ENCODE measurements at places on chromosomes 12 and 14.

- DNase-seq, result no peak
These were observed 82.7 kb downstream of the GAS2L3 start for GRCh38 chr12:100656141-100656540.

DNA sequence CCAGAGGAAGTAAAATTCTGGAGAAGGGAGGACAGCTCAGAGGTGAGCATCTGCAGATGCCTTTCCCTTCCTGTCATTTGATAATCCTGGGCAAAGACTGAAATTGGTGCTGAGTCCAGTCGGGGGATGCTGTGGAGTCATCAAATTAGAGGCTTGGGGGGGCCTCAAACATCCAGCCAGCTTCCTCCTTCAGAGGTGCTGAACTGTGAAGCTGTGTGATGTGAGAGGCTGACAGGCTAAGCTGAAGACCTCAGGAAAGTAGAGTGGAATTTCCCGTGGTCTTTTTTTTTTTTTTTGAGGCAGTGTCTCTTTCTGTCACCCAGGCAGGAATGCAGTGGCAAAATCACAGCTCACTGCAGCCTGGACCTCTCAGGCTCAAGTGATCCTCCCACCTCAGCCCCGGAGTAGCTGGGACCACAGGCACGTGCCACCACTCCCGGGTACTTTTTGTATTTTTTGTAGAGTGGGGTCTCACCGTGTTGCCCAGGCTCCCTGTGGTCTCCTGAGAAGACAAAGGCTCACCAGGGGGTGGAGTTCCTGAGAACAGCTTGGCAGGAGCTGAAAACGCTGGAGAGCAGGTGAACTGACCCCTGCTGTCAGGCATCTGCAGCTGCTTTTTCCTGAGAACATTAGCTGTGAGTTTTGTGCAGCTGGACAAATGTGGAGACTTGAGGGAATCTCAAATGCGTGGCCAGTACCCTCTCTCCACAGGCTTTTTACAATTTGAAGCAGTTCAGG lies 6.1 kb upstream of the TCL1B start:
- DNase-seq, result no peak

GRCh38 chr12:112573141-112573540 lies 154.4 kb downstream of the PTPN11 start:
- no peak for DNase-seq

- DNase-seq, result no peak
These were observed 279.9 kb upstream of the RGS6 start for GRCh38 chr14:71652368-71652767.

GRCh38 chr12:89544681-89545184 lies 18.9 kb upstream of the POC1B start:
- DNase-seq, result peak; percentile 48

GRCh38 chr12:11592484-11592883 lies 57.0 kb upstream of the ETV6 start:
- DNase-seq, result no peak

- no peak for DNase-seq
These were observed 665 bp downstream of the RHOF start for GRCh38 chr12:121792607-121793439.

GRCh38 chr12:11482955-11483354 lies 87.6 kb upstream of the PRB2 start:
- DNase-seq, result peak; percentile 54

DNA sequence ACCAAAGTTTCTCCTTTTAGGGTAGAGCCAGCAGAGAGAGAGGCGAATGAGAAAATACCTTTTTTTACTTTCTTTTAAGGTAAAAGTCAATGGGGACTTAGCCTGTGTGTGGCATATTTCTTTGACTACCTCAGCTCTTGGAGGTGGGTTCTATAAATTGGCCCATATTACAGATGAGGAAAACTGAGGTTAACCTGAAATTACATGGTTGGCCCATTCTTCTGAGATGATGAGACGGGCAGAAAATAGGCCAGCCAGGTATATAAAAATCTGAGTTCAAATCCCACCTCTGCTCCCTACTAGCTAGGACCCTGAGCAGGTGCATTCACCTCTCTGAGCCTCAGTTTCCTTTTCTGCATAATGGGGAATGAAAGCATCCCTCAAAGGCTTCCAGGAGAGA lies 22.4 kb downstream of the LHX5 start:
- no peak for DNase-seq

- DNase-seq, result no peak
These were observed 188.3 kb downstream of the CAPZA3 start for GRCh38 chr12:18926188-18926587.

- no peak for DNase-seq
These were observed 511.4 kb downstream of the PCNX1 start for GRCh38 chr14:71418532-71419245.

DNA sequence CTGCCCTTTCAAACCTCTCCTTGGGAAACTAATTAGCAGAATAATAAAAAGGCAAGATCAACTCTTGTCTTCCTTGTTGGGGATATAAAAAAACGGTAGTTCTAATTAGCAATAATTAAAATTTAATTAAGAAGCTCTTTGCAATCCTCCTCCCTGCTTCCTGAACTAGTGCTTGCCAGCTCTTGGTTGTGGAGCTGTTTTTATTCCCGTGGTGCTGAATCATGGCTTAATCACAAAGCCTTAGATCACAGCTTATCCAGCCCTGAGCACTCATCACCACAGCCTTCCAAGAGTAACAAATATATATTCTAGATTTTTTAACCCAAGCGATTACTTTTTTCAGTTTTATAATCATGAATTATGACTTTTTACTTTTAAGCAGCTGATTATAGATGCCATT lies 63.2 kb upstream of the INSM2 start:
- DNase-seq, result peak; percentile 53

DNA sequence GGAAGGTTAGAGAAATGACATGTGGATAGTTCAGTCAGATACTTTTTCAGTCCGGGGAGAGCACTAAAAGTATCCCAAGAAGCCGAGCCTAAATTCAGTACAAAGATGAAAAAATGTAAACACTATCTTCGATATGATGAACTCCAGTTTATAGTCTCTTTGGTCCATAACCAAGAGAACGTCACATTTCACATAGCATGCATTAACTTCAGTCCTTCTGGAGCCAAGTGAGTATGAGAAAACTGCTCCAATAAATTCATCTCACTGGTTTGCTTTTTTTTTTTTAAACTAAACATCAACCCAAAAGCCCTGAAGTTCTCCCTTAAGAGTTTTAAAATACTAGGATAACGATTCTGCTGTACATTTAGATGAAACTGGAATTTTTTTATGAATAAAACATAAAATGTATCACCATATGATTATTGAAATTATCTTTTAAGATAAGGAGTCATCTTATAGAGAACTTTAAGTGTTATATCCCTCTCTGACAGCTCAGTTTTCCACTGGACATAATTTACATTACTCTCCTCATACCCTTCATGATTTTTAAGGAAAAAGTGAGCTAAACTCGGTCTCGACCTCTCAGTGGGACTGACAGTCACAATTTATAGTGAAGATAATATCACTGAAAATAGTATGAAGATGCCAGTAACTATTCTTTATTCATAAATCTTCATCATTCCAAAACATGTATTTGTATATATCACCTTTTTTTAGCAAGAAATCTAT lies 841.5 kb upstream of the FLRT2 start:
- DNase-seq, result no peak

DNA sequence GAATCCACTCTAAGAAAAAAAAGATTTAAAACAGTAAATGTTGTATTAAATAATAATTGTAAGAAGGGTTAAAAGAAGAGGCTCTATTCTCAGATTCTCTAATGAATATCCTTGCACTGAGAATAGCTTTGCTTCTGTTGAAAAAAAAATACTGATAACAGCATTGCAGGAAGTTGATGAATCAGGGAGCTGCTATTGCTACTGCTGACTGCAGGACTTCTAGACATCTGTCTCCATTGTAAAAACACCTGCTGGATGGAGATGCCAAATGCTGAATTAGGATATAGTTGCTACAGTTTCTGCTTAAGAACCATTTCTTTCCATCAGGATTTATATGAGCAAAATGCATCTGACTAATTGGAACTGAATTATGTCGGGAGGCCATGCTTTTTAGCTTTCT lies 50.3 kb upstream of the ANP32D start:
- DNase-seq, result peak; percentile 38

GRCh38 chr14:76834241-76834661 lies 8.0 kb downstream of the LRRC74A start:
- no peak for DNase-seq

GRCh38 chr12:52243856-52244614 lies 11.0 kb downstream of the KRT7 start:
- DNase-seq, result peak; percentile 89

- DNase-seq, result peak; percentile 48
These were observed 5.8 kb downstream of the WSB2 start for GRCh38 chr12:118055144-118055557.

DNA sequence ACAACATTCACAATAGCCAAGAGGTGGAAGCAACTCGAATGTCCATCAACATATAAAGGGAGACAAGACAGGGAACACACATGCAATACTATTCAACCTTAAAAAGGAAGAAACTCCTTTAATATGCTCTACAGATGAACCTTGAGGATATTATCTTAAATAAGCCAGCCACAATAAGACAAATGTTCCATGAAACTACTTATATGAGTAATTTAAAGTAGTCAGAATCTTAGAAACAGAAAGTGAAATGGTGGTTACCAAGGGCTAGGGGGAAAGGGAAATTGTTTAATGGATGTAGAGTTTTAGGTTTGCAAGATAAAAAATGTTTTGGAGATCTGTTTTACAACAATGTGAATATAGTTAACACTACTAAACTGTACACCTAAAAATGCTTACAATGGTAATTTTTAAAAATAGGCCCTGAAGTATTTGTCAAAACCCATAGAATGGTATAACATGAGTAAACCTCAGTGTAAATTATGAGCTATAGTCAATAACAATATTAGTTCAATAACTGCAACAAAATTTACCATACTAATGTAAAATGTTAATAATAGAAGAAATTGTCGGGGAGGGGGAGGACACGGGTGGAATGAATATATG lies 71.1 kb downstream of the EGLN3 start:
- DNase-seq, result no peak

- no peak for DNase-seq
These were observed 32.3 kb downstream of the RAD51B start for GRCh38 chr14:67851785-67852410.

DNA sequence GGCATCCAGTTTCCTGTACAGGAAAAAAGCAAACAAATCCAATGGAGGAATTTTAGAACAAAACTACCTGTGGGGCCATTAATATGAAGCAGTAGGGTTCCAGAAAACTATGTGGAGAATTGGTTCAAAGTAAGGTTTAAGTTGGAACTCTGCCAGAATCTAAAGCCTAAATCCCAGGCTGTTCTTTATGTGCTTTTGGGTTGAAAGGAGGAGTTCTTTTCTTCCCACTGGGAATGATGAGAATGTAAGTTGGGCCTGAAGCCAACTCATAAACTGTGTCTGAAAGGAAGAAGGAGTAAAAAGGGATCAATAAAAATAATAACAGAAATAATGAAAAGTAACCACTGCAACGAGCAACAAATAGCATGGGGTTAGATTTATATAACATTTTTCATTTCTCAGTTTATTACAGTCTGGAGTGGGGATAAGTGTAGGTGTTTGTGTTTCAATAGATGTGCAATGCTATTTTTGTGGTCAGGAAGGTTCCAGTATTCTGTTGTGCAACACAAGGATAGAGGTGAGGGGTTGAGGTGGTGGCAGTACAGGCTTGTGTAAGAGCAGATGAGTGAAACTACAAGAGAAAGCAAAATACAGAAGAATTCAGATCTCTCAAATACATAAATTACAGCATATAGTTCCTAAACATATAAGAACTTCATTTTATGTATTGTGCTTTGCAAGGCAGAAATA lies 373.6 kb downstream of the EMP1 start:
- DNase-seq, result no peak

- DNase-seq, result no peak
These were observed 115.3 kb upstream of the PLXNC1 start for GRCh38 chr12:94033101-94033500.

DNA sequence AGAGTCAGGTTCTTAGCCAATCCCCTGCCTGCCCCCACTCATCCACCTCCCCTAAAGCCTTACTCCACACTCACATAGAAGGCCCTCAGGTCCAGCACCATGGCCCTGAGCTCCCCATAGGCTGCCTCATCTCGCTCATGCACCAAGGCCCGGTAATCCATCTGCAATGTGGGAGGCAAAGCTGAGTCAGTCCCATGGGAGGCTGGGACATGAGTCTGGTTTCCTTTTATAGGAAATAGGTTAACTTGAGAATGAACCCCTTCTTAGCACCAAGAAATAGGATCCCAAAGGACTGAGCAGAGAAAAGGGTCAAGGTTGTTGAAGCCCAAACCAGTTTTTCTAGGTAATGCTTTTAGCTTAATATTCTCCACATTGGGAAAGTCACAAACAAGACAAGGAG lies 2.1 kb upstream of the EMC9 start:
- DNase-seq, result no peak

GRCh38 chr14:72503696-72504368 lies 390.1 kb downstream of the DPF3 start:
- peak; percentile 47 for DNase-seq

- no peak for DNase-seq
These were observed 40.9 kb downstream of the MBIP start for GRCh38 chr14:36279306-36280190.

DNA sequence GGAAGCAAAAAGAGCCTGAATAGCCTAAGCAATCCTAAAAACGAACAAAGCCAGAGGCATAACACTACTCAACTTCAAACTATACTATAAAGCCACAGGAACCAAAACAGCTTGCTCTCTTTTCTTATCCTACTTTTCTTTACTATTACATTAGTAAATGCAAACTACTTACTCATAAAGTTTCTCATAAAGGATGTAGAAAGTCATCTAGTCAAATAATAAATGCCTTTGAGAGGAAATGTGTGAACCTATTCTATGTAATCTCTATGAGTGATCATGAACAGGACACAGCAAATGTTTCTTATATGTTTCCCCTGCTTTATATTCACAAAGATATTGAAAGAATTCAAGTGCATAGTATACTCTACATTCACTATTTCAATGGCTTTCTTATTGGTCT lies 176.9 kb upstream of the MDGA2 start:
- DNase-seq, result no peak

GRCh38 chr14:50362764-50363713 lies 33.6 kb downstream of the CDKL1 start:
- no peak for DNase-seq

- DNase-seq, result no peak
These were observed 2.6 kb upstream of the LGMN start for GRCh38 chr14:92750994-92751400.

Measured in fibroblast of pulmonary artery (primary cell).